ENCODE measurements at places on chromosomes 4 and X.
A peak's percentile ranks its signal among the peaks of the same experiment; 100 is the strongest.

DNA sequence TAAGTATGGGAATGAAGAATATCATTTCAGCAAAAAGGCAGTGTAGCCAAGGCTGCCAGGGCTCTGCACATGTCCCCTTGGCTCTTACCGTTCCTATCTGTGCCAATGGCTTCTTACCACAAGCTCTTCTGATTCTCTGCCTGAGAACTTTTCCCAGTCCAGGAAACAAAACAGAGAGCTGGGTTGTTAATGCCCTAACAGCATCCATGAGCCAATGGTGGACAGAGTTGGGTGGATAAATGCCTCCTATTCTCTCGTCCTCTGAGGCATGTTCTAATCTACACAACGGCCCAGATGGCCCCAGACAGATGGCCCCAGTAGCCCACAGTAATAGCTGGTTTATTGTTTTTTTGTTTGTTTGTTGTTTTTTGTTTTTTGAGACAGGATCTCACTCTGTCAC, 28.0 kb downstream of the SCD5 start:
- no peak for DNase-seq

DNA sequence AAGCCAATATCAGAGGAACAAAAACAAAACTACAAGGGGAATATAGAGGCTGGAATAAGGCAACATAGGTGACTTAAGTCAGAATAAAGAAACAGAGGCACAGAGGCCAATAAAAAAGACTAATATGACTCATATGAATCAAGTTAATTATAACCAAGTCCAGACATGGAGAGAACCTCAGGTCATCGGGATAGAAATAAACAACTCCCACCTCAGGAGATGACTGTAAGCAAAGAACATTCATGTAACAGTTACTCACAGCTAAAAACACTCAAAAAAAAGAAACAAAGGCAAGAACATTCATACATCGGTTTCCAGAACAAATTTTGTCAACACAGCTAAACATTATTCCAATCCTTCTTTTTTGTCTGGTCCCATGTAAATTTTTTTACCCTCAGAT, 60.3 kb upstream of the RXFP1 start:
- DNase-seq = no peak

GRCh38 chr4:1490654-1491327, 84.5 kb upstream of the NKX1-1 start:
- no peak for DNase-seq

GRCh38 chr4:13711233-13711785, 83.8 kb upstream of the BOD1L1 start:
- no peak for DNase-seq

DNA sequence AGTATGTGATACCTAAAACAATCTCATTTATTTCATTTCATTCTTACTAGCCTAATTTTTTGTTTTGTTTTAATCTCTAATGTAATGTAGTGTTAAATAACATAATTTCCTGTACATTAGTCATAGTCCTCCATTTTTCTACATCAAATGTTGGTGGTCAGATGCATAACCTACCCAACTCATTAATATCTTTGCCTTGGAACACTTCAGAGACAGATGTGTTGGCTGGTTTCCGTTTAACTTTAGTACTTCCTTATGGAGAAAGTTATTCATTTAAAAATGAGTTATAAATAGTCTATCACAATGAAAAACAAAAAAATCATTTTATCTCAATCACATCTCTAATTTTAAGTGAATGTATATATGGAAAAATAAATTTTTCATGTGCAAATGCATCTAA, 190.2 kb downstream of the ANTXR2 start:
- no peak for DNase-seq

DNA sequence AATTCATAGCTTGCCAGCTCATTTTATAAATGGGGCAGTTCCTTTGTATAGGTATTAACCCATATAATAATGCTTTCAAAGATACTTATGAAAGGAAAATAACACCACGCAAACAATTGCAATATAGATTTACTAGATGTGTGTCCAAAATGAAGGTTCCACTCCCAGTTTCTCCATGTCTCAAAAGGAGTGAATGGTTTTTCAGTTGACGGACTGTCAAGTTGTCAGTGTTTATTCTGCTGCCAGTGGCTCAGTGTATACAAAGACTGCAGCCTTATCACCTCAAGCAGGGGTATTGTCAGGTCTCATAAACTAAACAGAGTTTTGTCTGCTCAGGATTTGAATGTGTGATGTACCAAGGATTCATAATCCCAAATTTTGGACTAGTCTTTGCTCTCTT, 585.3 kb upstream of the ATOH1 start:
- DNase-seq = no peak

DNA sequence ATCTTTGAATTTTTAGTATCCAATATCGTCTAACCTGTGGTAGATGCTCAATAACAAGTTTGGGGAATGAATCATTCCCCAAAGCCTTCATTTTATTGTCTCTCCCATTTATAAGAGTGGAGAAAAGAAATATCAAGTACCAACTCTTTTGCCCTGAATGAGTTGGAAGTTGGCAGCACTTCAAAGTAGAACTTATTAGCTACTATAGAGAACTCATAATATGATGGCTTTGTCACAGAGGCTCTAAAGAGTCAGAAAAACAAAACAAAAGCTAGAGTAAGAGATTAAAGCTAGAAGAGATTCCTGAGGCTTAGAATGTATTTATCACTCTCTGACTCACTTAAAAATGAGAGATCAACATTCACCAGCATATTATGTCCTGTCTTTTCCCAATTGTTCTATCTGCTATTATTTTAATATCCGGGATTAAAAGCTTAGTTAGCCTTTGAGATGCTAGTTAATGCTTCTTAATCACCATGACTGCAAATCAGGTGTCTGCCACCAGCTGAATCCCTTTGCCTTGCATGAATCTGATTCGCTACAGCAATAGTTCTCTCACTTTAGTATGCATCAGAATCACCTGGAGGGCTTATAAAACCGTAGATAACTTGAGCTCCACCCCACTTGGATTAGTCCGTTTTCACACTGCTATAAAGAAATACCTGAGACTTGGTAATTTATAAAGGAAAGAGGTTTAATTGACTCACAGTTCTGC, 77.9 kb downstream of the PALLD start:
- DNase-seq = no peak

GRCh38 chr4:85777908-85778631, 303.1 kb downstream of the ARHGAP24 start:
- no peak for DNase-seq

DNA sequence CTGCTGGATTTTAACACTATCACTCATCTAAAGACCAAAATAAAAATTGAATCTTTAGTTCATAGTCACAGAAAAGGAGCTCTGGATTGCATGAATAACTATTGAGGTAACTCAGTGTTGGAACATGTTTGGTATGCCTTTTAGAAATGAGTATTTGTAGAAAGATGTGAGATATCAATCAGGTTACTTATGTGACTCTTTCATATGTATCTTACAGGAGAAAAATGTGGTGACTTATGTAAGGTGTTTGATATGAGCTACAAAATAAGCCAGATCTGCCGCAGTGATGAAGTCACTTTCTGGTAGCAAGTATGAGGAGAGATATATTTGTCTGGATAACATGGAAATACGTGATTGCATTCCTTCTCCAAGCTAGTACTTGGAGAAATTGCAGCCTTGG, 1653.3 kb upstream of the PCDH7 start:
- no peak for DNase-seq

DNA sequence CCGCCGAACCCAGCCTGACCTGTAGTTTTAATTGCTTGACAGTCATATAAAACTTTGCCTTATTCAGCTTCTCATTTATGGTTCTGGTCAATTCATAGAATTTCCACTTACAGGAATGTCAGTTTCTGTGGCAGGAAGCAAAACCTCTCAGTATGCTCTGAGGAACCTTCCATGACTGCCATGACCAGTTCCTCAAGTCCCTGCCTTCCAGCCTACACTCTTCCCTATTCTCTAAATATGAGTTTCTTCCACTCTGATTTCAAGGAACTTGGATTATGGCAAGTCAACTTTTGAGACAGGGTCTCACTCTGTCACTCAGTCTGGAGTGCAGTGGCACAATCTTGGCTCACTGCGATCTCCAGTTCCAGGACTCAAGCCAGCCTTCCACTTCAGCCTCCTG, 26.0 kb upstream of the NSUN7 start:
- DNase-seq = no peak

GRCh38 chr4:71867598-71867997, 83.7 kb upstream of the GC start:
- DNase-seq = no peak

DNA sequence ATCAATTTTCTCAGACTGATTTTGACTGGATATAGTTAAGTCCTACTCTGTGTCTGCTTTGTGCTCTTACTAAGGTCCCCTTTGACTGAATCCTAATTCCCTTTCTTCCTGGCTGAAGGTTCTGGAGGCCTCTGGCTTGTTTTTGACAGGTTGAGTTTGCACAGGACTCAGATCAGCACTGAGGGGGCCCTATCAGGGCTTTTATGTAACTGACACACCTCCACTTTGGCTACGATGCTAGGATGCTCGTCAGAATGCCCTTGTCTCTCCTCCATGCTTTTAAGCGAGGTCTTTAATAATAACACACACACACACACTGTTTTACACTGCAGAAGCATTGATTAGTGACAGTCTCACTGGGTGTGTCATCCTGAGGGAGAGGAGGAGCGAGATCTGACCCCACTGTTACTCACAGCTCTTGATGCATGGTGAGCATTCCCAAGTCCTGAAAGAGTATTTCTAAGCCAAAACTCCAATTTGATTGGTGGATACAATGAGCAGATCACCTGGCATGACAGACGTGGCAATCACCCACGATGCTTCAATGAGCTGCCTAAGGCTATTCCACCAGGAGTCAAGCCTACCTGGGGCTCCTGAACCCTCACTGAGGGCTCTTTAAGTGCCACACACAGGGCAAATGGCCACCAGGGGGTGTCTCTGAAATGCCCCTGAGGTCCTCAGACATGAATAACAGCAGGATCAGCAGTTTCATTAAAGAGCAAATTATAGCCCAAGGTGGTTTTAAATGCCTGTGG, 130.4 kb upstream of the CPEB2 start:
- DNase-seq = peak; percentile 2

- no peak for DNase-seq
Measured at GRCh38 chr4:70704931-70705182, 16.5 kb downstream of the UTP3 start.

DNA sequence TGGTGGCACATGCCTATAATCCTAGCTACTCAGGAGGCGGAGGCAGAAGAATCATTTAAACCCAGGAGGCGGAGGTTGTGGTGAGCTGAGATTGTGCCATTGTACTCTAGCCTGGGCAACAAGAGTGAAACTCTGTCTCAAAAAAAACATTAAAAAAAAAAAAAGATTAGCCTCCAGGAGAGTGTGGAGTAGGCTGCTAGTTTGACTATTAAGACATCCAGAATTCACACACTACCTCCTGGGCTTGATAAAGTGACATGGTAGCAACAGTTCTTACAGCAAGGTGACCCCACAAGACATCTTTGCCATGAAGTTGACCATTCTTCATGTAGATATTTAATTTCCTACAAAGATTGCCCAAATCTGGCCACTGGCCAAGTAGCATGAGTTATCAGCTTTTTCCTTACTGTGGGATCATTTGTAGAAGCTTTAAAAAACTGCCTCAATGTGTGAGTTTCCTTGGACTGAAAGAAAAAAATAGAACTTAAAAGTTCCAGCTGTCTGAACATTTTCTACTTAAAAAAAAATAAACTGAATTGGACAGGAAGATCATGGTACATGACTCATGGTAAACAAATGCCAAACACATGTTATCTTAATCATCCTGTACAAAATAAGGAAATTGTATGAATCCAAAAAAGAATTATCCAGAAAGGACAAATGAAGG, 35.3 kb upstream of the SPRY1 start:
- DNase-seq = no peak

GRCh38 chrX:100748108-100748507, 16.2 kb upstream of the SYTL4 start:
- DNase-seq = no peak

- DNase-seq = no peak
Measured at GRCh38 chr4:105709081-105709450, 482 bp downstream of the GSTCD start.

DNA sequence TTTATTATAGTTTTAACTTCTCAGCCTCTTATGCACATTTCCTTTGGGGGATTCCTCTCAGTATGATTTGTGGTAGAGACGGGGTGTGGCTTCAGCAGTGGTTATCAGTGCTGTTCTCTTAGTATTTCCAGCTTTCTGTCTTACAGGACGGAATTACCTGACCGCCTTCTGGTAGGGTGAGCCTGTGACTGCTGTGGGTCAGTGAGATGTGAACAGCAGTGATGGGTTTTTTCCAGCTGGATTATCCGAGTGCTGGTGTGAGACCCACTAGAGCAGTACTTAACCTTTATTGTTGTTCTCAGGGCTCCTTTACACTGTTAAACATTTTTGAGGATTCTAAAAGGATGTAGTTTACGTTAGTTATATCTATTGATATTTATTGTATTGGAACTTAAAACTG, 135.2 kb downstream of the SLIT2 start:
- DNase-seq = no peak

- no peak for DNase-seq
Measured at GRCh38 chr4:154211506-154211905, 280.1 kb downstream of the DCHS2 start.

- no peak for DNase-seq
Measured at GRCh38 chr4:22385611-22386011, 130.3 kb downstream of the ADGRA3 start.

GRCh38 chr4:147764337-147764736, 32.4 kb downstream of the ARHGAP10 start:
- no peak for DNase-seq

GRCh38 chr4:137762591-137762990, 230.3 kb upstream of the PCDH18 start:
- DNase-seq = no peak

GRCh38 chr4:99013884-99014523, 18.5 kb downstream of the METAP1 start:
- no peak for DNase-seq

DNA sequence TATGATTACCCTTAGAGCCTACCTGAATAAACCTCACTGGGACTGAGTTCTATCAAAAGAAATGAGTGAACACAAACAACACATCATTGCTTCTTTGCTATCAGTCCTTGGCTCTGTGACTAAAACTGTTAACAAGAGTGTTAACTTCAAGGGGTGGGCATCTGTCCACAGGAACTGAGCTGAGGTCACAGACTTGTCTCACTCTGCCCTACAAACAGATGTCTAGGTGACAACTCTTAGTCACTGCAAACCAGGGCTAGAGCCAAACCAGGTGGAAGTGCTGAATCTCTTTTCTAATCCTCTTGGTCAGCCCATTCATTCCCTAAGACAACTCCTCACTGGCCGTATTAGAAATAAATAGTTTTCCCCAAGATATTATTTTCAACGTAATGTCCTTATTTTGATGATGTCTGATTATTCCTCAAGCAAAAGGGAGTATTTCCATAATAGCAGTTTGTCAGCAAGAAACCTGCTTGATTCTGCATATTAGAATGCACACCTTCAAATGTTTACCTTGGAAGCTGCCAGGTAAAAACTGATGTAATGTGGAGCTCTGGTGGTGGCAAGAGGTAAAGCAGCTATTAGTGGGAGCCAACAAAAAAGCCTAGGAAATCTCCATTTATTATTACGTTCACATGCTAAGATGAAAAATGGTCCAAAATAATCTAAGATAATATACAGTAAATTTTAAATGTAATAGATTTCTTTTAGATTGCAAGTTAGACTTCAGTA, 4.0 kb downstream of the COL25A1 start:
- DNase-seq = no peak

All from stimulated activated CD4-positive, alpha-beta T cell treated with anti-CD3 and anti-CD28 coated beads, TNF-alpha, amount 100 ng/mL, for 4 hours (primary cell).